ENCODE measurements at places on chromosomes 7 and 10.

DNA sequence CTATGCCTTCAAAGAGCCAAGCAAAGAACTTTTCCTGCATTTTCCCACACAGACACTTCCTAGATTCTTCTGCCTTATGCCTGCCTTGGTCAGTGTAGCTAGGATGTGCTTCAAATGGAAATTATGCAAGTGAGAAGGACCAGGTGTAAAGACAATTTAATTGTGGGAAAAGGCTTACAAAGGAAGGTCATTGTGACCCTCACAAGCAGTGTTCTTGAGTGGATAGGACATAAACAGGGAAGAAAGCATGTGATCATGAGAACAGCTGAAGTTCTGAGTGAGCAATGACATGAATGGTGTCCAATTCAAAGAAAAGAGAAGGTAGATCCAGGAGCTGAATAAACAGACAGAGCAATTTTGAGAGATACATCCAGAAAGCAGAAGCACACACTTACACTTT is 1.3 kb upstream of the PIP start:
- no peak for DNase-seq

DNA sequence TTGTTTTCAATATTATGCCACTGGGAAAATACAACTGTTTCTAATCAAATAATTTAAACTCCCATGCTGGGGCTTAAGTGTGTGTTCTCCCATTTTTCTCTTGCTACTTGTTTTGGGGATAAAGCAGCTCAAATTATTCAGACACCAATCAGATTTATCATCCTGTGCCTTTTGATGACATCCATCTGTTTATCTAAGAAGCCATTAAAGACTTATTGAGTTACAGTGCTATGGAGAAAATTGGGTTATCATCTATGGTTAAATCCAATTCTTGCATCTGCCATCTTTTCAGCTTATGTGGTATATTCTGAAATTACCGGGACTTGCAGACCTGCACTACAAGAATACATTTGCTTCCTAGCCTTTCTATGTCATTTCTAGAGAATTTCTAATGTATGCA is 401.2 kb downstream of the GFRA1 start:
- no peak for DNase-seq

GRCh38 chr10:129331207-129331838 is 135.7 kb upstream of the MGMT start:
- DNase-seq: no peak

DNA sequence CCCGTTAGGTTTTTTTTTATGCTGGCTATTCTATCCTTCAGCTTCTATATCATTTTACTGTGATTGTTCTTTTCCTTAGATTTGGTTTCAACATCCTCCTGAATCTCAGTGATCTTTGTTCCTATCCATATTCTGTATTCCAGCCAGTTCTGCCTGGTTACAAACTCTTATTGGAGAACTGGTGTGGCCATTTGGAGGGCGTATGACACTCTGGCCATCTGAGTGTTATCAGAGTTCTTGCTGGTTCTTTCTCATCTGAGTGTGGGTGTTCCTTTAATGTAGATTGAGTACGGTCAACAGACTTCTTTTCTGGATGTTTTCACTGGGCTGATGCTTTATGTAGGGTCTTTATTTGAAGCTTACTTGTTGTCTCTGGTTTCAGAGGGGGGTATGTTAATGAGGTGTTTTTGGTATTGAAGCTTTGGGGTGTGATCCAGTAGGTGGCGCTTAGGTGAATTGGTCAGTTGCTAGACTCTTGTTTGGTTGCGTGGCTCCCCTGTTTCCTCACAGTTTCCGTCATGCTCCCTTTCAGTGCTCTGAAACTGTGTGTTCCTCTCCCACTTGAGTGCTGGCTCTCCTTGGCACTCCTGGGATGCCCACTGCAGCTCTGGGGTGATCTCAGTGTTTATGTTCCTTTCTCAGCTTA is 80.7 kb downstream of the FANK1 start:
- no peak for DNase-seq

GRCh38 chr7:27201580-27202017 is 1.7 kb upstream of the HOXA13 start:
- DNase-seq: no peak

DNA sequence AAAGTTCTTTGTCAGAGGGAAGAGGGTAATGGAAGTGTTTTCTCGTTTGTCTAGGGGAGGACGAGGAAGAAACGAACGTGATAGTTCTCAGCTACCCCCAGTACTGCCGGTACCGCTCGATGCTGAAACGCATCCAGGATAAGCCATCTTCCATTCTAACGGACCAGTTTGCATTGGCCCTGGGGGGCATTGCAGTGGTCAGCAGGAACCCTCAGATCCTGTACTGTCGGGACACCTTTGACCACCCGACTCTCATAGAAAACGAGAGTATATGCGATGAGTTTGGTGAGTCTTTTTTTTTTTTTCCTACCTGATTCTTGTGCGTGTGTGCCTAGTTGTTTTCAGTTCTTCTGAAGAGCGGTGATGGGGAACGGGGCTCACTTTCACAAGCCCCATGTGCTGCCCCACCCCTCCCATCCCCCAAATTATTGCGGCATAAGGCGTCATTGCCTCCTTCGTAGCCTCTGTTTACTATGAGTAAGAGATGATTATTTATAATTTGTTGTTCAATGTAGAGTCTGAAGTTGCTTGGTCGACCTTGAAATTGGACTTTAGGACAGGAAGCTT is 98.6 kb downstream of the ARID5B start:
- no peak for DNase-seq

DNA sequence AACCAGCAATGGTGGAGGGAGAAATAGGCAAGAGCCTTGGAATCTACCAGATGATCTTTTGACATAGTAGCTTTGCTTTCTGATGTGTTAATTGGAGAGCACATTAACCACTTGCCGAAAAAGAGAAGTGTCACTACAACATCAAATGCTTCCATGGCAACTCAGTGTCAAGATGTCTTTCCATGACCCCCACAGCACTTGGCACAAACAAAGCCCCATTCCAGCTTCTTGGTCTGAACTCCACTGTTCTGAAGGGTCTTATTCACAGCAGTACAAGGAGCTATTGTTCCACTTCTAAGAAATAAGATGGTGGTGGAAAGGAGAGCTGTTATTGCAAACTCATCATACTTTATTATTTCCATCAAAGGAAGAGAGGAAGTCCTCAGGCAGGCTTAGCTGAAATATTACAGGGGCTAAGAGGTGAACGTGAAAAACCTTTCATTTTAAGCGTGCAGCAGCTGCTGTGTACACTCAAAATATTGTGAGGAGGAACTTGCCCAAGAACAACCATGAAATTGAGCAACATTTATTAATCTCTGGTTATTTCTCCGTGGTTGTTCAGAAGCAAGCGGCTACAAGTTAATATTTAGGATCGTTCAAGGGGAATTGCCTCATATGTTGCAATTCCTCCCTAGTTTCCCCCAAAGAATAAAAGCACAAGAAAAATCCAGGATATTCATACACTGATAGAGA is 354.8 kb upstream of the CELF2 start:
- DNase-seq: no peak

DNA sequence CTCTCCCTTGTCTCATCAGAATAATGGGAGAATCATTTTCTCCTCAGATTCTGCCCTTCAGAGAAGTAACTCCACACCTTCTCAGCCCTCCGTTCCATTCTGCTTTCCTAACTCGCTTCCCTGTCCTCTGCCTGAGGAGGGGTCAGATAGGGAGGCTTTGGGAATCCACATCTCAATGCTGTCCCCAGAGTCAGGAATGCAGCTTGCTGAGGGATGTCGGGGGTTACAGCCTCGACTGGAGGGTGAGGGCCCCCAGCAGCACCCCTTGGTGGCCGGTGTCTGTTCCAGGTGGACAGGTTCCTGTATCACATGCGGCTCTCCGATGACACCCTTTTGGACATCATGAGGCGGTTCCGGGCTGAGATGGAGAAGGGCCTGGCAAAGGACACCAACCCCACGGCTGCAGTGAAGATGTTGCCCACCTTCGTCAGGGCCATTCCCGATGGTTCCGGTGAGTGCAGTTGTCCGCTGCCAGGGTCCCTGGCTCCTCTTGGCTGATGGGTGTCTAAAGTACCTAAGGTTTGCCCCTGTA is 6.9 kb downstream of the HKDC1 start:
- DNase-seq: no peak

DNA sequence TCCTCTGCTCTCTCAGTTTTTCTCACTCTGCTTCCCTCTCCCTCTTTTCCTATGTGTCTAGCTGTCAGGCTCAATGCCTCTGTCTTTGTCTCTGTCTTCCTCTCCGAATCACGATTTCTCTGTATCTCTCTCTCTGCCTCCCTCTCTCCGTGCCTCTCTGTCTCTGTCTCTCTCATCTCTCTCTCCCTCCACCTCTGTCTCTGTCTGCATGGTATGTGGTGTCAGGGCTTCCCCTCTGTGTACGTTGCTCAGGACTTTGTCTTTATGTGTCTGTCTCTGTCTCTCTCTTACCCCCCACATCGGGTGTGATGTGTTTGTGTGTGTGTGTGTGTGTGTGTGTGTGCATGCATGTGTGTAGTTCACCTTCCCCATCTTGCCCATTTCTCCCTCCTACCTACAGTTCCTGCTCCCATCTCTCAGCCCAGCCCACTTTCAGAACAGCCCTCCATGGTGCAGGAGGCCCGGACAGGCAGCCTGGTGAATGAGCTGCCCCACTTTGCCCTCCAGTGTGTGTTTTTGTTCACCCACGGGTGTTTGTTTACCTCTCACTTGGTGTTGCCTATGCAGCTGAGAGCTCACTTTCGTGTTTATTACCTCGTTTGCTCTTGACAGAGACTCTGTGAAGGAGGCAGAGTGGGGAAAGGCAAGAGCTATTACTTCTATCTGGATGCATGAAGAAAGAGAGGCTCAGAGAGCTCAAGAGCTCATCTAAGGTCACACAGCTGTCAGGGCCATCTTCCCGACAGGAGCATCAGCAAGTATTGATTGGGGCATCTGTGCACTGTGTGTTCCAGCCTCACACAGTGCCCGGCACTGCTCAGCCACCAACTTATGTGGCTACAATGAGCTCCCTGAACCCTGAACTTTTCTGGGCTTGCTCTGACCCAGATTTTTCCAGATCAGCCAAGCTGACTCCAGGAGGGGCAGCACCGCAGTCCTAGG is 163.5 kb upstream of the ZMIZ1 start:
- no peak for DNase-seq

GRCh38 chr10:12635127-12635541 is 285.8 kb downstream of the CAMK1D start:
- DNase-seq: no peak

DNA sequence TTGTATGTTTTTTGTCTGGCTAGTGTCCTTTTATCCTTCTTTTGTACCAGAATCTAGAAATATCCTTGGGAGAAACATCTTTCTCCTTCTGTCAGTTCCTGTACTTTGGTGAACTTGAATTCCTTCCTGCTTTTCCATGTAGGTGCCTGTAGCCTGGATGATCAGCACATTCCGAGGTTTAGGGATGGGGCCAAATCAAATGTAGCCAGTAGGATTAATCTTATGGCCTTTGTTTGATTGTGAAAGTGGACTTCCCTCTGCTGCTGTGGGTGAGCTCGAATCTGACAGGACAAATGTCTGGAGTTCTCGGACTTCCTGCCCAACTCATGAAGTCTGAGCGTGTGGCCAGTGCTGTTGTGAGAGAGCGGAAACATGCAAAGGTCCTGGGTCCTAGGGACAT is 33.2 kb upstream of the NAMPT start:
- no peak for DNase-seq

DNA sequence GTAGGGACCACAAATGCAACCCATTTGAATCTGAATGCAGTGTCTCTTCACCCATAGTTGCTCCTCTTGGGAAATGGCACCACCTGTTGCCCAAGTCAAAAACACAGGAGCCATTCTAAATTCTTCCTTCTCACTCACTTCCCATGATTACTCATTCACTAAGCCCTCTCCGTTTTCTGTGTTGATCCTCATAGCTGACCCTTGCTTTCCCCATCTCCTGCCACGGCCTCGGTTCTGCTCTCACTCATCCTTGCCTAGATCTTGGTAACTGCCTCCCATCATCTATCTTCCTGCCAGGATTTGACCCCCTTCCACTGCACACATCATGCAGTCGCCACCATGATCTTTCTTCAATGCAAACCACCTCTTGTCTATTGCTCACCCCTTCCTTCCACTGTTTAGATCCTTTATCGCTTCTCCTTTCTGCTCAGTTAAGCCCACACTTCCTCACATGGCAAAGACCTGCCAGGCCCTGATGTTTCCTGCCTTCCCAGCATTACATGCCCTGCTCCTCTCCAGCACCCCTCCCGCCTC is 19.0 kb upstream of the CPN1 start:
- DNase-seq: no peak

- no peak for DNase-seq
Observed at GRCh38 chr10:43680035-43680434, 31.4 kb upstream of the ZNF32 start.

GRCh38 chr7:78967046-78967445 is 486.4 kb downstream of the MAGI2 start:
- no peak for DNase-seq

GRCh38 chr10:110209926-110210673 is 2.7 kb downstream of the MXI1 start:
- peak; percentile 49 for DNase-seq

DNA sequence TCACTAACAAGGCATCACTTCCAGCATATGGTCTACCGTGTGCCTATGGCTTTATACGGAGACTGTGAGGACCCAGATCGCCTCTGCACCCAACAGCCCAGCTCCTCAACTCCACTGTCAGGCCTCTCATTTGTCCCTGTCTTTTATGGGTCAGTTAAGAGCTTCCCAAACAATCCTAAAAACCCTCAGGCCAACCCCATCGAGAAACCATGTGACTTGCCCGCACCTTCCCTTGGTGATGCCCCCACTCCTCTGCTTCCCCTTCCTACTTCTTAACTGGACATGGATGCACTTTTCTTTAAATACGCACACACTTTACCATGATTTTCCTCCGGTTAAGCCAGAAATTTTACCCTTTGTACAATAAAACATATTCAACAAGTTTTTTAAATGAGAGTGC is 46.8 kb downstream of the BAIAP2L1 start:
- DNase-seq: no peak

GRCh38 chr10:63267414-63268148 is 134.5 kb downstream of the NRBF2 start:
- no peak for DNase-seq

GRCh38 chr7:80940539-80941207 is 21.8 kb upstream of the SEMA3C start:
- no peak for DNase-seq

- no peak for DNase-seq
Observed at GRCh38 chr7:28411876-28412662, at the start of gene CREB5. Gene CREB5 (plus strand): TSS chr7:28412518. CDS start chr7:28412915, 397 bp downstream.

GRCh38 chr7:148155000-148155399 is 435.6 kb upstream of the C7orf33 start:
- DNase-seq: no peak

DNA sequence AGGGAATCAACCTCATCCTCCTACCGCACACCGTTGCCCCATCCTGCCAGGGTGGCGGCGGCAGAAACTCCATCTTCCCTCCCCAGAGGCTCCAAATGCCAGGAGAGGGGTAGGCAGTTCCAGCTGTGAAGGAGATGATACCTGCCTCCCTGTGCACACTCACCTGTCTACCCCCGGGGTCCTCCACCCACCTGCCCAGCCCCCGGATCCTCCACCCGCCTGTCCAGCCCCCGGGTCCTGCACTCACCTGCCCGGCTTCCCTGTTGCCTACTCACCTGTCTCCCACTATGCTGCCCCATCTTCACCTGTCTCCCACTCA is 13.4 kb upstream of the DNAAF5 start:
- DNase-seq: no peak

Measured in stimulated activated CD4-positive, alpha-beta T cell treated with anti-CD3 and anti-CD28 coated beads, Interleukin-2, amount 100 ng/mL, for 48 hours (primary cell).